ENCODE measurements at places on chromosomes 2 and 18.

- DNase-seq: no peak
Measured at GRCh38 chr18:9521770-9522169, 46.5 kb downstream of the RALBP1 start.

DNA sequence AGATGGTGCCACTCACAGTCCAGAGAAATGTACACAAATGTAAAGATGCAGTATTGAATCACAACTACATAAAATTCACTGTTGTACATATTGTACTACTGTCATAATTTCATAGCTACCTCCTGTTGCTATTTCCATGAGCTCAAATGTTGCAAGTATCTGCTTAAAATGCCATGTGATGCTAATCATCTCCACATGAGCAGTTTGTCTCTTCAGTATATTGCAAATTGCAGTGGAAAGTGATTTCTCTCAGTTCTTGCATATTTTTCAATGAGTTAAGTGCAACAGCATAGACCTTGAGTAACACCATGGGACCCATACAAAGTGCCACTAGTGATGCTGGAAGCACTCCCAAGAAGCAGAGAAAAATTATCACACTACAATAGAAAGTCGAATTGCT, 51.9 kb downstream of the MAIP1 start:
- DNase-seq: no peak

- DNase-seq: no peak
Measured at GRCh38 chr2:224816816-224817215, 100.7 kb upstream of the CCDC195 start.

GRCh38 chr2:46656640-46657039, 177.3 kb downstream of the TMEM247 start:
- DNase-seq: no peak

DNA sequence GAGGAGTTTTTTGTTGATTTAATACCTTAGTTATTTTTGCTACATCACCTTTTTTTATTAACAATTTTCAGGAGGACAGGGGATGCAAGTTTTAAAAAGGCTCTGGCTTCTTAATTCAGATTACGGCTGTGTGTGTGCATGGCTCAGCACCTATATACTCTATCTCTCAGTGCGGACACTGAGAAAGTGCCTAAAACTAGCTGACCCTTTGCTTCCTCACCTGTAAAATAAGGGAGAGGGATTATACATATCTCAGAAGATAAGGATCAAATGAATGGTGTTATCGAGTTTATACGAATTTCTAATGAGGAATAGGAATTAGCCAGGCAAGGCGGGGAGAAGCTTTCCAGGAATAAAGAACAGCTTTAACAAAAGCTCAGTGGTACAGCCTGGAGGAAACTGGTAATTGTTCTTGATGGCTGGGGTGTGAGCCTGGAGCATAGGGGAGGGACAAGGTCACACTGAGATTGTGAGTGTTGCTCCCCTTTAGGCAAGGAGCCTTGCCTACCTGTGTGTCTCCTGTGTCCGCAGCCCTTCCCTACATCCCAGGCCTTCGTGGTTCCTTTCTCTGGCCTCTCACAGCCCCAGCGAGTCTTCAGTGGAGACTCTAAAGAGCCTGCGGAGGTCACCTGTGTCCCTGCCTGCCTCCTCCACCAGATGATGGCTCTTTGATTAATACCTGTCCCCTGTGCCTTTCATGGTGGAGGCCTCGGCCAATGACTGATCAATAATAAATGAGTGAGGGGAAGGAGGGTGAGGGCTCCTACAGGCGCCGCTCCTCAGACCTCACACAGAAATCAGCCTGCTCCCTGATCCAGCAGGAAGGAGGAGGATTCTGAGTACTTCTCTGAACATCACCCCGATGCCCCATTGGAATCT, 92.7 kb downstream of the DDX1 start:
- DNase-seq: no peak

GRCh38 chr2:30694286-30695055, 112.8 kb downstream of the CAPN13 start:
- DNase-seq: no peak

- DNase-seq: no peak
Measured at GRCh38 chr2:23524261-23524706, 139.3 kb downstream of the KLHL29 start.

DNA sequence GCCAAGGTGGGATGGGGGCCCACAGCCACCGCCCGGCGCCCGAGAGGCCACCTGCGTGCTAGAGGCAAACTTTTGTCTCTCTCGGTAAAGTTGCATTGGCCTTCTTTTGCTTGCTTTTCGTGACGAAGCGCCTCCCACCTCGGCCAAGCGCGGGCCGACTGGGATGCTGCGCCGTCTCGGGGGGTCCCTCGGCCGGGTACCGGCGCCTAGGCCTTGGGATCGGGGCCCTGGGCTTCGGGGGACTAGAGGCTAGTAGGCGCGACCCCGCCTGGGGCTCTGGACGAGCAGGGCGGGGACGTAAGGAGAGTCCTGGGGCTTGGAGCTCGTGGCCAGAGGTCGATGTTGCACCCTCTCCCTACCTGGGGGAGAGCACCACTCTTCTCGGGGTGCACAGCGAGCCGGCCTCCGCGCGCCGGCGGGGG, 545 bp downstream of the GLI2 start:
- no peak for DNase-seq

DNA sequence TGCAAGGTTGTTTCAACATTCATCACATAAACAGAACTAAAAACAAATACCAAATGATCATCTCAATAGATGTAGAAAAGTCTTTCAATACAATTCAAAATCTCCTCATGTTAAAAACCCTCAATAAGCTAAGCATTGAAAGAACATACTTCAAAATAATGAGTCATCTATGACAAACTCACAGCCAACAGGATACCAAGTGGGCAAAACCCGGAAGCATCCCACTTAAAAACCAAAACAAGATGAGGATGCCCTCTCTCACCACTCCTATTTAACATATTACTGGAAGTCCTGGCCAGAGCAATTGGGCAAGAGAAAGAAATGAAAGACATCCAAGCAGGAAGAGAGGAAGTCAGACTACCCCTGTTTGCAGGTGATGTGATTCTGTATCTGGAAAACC, 992.2 kb upstream of the PIK3C3 start:
- DNase-seq: no peak

DNA sequence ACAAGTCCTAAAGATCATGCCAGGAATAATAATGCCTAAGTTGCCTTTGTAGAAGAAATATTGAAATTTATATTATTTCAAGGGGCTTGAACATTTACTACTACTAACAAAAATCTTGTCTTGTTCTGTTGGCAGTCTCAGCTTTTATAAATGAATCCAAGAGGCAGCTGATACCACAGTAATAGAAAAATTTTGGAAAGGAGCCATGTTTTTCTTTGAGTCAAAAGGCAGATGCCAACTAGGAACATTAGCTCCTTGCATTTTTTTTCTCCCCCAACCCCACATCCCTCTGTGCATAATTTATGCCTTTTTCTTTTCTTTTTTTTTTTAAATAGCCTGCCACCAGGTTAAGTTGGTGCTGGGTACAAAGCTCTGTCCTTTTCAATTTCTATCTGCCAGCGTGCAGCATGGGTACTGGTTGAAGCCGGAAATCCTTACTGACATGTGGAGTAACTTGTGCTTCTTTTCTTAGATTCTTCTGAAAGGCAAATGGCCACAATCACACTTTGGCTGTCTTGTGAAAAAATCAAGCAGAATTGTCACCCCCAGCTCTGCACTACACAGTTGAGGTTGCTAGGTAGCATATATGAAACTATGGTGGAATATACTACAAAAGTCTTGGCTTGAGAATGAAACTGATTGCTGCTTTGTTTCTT, 98.8 kb downstream of the RHBDD1 start:
- DNase-seq: no peak

- DNase-seq: no peak
Measured at GRCh38 chr18:62264984-62265383, 60.1 kb upstream of the TNFRSF11A start.

Measured in upper lobe of right lung (tissue), 1 donor.